ENCODE measurements at places on chromosomes 16 and 17.

GRCh38 chr17:30375661-30376060 lies 3.1 kb upstream of the CPD start:
- DNase-seq, result no peak

- no peak for DNase-seq
Observed at GRCh38 chr17:2881295-2881694, 85.1 kb downstream of the RAP1GAP2 start.

DNA sequence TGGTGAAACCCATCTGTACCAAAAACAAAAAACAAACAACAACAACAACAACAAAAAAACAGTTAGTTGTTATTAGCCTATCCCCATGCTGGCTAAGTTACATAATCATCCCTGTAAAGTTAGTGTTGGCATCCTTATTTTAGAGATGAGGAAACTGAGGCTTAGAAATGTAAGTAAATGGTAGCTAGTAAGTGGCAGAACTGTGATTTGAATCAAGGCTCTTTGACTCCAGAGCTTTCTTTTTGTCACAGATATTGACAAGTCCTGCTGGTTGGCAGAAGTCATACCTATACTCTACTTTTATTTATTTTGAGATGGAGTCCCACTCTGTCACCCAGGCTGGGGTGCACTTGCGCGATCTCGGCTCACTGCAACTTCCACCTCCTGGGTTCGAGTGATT lies 42.1 kb downstream of the PRKCA start:
- DNase-seq, result no peak

DNA sequence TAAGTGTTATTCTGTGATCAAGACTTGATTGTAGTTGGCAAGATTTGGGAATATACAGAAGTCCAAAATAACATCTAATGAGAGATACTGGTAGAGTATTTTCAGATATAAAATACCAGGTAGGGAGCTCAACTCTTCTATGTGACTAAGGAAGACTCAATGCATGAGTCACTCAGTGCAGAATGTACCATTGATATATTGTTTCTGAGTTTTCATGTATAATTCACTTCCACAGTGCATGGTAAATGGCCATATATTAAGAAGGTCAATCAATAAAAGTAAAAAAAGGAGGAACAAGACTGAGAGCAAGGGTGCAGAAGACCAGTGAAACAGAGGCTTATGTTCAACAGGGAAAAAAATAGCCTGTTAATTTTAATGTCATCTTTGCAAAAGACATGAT lies 1387.9 kb downstream of the CDH8 start:
- DNase-seq, result no peak

GRCh38 chr16:87725596-87726235 lies 40.1 kb downstream of the KLHDC4 start:
- no peak for DNase-seq

GRCh38 chr16:84673203-84673535 lies 24.9 kb downstream of the KLHL36 start:
- no peak for DNase-seq

DNA sequence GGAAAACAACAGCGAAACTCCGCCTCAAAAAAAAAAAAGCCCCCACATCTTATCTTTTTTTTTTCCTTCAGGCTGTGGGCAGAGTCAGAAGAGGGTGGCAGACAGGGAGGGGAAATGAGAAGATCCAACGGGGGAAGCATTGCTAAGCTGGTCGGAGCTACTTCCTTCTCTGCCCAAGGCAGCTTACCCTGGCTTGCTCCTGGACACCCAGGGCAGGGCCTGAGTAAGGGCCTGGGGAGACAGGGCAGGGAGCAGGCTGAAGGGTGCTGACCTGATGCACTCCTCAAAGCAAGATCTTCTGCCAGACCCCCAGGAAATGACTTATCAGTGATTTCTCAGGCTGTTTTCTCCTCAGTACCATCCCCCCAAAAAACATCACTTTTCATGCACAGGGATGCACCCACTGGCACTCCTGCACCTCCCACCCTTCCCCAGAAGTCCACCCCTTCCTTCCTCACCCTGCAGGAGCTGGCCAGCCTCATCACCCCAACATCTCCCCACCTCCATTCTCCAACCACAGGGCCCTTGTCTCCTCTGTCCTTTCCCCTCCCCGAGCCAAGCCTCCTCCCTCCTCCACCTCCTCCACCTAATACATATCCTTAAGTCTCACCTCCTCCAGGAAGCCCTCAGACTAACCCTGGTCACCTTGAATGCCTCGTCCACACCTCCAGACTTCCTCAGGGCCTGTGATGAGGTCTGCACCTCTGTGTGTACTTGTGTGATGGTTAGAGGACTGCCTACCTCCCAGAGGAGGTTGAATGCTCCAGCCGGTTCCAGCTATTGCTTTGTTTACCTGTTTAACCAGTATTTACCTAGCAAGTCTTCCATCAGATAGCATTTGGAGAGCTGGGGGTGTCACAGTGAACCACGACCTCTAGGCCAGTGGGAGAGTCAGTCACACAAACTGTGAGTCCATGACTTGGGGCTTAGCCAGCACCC lies 1.2 kb upstream of the HBA1 start:
- DNase-seq, result no peak

GRCh38 chr17:2028234-2028614 lies 1.7 kb upstream of the DPH1 start:
- DNase-seq, result no peak

DNA sequence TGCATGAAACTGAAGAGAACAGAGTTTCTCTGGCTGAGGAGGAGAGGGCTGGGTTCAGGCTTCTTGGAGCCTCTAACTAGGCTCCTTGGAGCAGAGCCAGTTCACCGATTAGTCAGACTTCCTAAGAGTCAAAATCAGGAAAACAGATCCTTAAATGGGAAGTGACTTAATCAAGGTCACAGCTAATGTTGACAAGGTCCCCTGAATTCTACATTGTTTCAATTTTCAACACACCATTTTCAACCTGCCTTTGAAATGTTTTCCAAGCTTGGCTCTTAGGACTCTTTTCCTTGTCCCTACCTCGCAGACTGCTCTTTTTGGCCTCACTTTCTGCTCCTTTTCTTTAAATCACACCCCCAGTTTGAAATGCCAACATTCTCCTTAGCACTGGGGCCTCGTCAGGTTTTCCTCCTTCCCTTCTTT lies 16.3 kb downstream of the MYL4 start:
- DNase-seq, result peak; percentile 67

DNA sequence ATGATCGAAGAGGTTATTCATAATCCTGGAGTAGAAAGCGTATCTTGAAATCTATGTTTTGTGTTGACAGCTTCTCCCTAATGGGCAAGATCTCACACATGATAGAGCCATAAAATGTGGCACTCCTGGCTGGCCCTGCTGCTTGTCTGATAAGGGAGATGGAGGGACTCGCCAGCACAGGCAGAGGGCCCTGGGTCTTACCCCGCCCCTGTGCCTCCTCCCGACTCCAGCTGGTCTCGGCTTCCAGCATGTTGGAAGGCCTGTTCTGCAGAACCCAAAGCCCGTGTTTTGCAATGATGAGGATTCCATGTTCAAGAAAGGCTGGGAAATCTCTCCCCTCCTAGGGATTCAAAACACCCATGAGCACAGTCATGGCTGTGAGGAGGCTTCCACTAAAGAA lies 106.7 kb upstream of the SDK2 start:
- DNase-seq, result no peak

GRCh38 chr17:61715348-61715747 lies 124.3 kb upstream of the NACA2 start:
- no peak for DNase-seq

GRCh38 chr16:13521356-13521755 lies 398.6 kb upstream of the ERCC4 start:
- DNase-seq, result no peak

GRCh38 chr16:67803894-67804293 lies 2.5 kb downstream of the RANBP10 start:
- DNase-seq, result no peak

DNA sequence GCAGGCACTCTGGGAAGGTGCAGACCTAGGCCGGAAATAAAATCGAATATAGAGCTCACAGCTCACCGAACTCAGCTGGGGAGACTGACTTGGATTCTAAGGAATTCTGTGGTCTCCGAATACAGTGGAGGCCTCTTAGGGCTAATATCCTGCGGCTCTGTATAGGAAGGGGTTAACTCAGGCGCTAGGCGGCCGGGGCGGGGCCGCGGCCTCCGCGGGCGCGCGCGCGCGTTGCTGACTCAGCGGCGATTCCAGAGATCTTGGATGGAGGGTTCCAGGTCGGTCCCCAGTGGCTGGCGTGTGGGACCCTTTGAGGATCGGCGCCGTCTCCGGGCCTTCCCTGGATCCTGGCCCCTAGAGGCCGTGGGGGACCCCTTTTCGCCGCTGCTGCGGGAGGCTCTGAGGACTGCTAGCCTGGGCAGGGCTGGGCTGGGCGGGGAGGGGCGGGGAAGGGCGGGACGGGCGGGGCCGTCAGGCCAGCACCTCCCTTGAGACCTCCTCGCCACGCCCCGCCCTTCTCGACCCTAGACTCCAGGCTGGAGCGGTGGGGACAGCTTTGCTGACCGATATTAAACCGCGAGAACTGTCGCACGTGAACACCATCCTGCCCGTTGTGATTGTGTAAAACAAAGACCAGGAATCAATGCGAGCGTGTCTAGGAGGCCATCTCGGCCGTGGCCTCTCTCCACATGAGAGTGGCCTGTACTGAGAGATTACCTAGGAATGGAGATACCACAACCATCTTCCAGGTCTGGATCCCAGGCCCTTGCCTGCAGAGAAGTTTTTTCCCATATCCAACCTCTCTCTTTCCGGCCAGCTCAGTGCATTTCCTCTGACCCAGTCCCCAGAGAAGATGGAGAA lies 1.4 kb upstream of the PLEKHH3 start:
- peak; percentile 82 for DNase-seq

GRCh38 chr16:69482410-69482991 lies 58.1 kb downstream of the CYB5B start:
- DNase-seq, result peak; percentile 40

DNA sequence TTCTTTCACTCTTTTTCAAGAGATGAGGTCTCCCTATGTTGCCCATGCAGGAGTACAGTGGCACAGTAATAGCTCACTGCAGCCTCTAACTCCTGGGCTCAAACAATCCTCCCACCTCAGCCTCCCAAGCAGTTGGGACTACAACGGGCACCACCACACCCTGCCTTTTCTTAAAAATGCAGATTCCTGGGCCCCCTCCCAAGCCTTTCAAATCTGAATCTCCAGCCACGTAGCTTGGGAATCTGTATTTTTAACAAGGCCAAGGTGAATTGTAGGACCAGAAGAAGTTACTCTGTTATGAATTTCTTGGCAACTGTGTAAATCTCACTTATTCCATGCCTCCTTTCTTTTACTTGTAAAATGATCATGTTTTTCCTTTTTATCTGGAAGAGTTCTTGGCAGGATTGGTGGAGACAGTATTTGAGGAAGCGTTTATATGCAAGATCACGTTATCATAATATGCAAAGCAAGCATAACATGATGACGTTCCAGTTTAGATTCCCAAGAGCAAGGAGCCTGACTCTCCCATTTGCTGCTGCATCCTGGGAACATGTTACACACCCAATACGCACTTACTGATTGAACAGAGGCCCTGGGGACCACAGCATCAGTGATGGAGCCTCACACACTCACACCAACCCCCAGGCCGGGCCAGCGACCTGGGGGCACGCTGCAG lies 44.5 kb downstream of the LITAF start:
- no peak for DNase-seq

DNA sequence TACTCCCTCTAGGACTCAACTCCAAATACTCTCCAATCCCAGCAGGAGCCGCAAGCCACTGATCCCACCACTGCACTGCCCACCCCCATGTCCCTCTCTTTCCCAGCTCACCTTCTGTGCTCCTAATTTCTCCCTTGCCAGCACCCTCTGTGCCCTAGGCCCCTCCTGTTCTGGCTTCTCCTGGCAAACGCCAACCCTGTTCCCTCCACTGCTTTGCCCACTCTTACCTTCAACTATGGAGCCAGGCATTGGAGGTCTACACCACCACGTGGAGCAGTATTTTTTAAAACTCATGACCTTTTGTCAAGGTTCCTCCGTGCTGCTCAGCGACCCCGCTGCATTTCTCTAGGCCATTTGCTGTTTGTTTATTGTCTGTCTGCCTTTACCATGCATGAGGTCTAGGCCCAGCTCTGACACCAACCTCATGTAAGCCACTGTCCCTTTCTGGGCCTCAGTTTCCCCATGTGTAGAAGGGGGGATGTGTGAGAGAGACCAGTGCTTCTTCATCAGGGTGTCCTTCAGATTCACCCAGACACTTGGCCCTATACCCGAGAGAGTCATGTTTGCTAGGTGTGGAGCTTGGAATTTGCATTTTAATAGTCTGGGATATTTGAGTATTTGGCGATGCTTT lies 4.6 kb downstream of the CCDC102A start:
- no peak for DNase-seq

All from gastrocnemius medialis (tissue), 4 donors.